ENCODE measurements at places on chromosomes 5 and 9. TPM values are rescaled to one million over a fixed set of nuclear protein-coding genes. Genes with fewer than 3 reads are reported as not detected.

DNA sequence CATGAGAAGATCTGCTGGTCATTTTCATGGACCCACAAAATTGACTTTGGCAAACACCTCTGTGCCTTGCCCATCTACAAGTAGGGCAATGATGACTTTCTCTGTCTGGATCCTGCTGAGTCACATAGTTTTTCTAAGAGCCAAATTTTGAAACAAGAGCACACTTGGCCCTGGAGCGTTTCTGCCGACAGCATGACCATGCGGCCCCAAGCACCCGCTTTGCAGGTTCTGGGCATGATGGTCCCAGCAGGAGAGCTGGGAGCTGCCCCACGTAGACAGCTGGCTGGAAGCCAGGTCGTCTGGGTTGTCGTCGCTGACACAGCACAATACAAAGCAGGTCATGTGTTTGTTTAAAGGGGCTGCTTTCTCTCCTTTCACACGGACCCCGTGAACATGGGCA is 159.8 kb downstream of the SYK start:
- no peak overlapping the region for H3K4me3 ChIP-seq
- no peak overlapping the region for H3K27ac ChIP-seq
- DNase-seq: no peak
- peaks cover 23% of the 10 kb centered on the region for H3K27me3 ChIP-seq
- no peaks in the 10 kb centered on the region for H3K36me3 ChIP-seq
- H3K4me1 ChIP-seq: peaks cover 2% of the 10 kb centered on the region

The RGS7BP gene
- not detected for total RNA-seq

DNA sequence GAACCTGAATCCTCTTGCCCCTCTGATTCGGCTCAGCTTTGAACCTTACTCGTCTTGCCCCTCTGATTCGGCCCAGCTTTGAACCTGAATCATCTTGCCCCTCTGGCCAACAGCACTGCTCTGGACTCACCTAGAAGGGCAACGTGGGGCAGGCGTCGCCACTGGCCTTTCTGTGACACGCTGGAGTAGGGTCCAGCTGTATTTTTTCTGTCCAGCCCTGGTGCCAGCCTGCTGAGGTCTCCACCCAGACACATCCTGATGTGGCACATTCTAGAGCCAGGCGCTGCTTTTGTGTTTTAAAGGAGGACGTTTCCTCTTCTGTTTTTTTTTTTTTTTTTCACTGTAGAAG is 15.2 kb upstream of the CPEB4 start:
- no peaks in the 10 kb centered on the region for H3K4me1 ChIP-seq
- no peaks in the 10 kb centered on the region for H3K36me3 ChIP-seq
- H3K27ac ChIP-seq: no peak overlapping the region
- no peak for DNase-seq

- DNase-seq: no peak
- no peaks in the 10 kb centered on the region for H3K4me1 ChIP-seq
- H3K4me3 ChIP-seq: no peak overlapping the region
- H3K27me3 ChIP-seq: no peaks in the 10 kb centered on the region
Measured at GRCh38 chr9:77965445-77966123, 66.0 kb downstream of the GNAQ start.

DNA sequence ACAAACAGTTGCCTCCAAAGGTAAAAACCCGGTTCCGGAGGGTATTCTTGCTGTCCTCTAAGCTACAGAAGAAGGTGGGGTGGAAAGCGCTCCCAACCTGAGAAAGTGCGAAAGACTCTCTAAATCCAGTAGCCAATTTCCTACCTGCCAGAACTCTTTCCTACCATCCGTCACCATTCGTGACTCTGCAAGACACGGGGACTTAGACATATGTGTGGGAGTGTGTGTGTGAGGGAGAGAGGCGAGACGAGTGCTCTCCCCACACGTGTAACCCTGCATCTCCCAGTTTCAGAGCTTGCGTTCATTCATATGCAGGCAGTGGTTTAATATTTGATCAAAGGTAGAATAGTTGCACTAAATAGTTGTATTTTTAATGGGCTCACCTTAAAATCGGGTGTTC is 473 bp upstream of the GABRA1 start:
- no peaks in the 10 kb centered on the region for H3K4me1 ChIP-seq
- H3K36me3 ChIP-seq: no peaks in the 10 kb centered on the region
- no peak for DNase-seq
- peaks cover 3% of the 10 kb centered on the region for H3K27me3 ChIP-seq
- H3K4me3 ChIP-seq: no peak overlapping the region
- H3K27ac ChIP-seq: no peak overlapping the region

The ALDH1A1 gene
- 0.95 TPM for total RNA-seq

The CMYA5 gene
- total RNA-seq: 0.26 TPM

The ECM2 gene
- not detected for total RNA-seq

The C5orf58 gene
- not detected for total RNA-seq

DNA sequence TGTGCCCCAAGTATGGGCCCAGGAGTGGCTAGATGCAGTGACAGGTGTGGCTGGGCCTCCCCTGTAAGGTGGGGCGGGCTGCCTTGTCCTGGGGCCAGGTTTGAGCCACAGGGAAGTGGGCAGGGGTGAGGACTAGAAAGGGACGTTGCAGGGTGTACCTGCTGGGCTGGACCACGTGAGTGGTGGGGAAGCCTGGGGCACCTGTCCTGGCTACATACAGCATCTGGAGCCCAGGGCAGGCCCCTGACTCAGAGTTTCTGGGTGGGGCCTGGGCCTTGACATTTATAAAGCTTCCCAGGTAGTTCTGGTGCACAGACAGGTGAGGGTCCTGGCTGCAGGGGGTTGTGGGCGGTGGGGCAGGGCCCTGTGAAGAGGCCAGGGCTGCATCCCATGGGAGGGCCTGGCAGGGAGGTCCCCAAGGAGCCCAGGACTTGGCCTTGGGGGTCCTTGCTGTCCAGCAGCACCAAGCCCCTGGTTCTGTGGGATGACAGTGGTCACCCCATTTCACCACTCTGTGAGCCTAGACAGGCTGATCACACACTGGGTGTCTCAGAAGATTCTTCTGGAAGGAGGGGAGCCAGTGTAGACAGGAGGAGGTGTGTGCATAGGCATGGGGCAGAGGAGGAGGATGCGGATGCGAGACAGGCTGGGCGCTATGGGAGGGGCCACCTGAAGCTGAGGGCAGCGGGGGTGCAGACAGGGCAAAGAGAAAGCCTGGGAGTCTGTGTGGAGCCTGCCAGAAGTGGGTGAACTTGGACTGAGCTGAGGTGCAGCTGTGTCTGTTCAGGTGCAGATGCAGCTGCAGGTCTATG is 94.0 kb downstream of the PHF2 start:
- no peaks in the 10 kb centered on the region for H3K4me1 ChIP-seq

DNA sequence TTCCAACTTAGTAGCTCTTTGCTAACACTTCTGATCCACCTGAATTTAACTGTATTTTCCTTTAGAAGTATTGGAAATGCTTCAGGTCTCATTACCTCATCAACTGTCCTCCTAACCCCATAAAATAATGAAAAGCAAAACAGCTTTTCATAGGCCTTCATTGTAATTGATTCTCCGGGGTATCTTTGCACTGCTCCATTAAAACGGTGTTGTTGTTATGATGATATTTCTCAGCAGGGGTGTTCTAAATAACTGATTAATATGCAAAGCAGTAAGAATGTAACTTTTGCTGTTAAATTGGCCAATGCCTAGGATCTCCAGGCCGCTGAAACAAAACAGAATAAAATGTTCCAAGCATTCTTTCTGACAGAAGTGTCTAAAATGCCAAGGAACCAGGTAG is 1983.2 kb downstream of the EFNA5 start:
- no peaks in the 10 kb centered on the region for H3K4me1 ChIP-seq
- H3K27me3 ChIP-seq: no peaks in the 10 kb centered on the region
- no peak for DNase-seq
- no peaks in the 10 kb centered on the region for H3K36me3 ChIP-seq
- no peak overlapping the region for H3K4me3 ChIP-seq

DNA sequence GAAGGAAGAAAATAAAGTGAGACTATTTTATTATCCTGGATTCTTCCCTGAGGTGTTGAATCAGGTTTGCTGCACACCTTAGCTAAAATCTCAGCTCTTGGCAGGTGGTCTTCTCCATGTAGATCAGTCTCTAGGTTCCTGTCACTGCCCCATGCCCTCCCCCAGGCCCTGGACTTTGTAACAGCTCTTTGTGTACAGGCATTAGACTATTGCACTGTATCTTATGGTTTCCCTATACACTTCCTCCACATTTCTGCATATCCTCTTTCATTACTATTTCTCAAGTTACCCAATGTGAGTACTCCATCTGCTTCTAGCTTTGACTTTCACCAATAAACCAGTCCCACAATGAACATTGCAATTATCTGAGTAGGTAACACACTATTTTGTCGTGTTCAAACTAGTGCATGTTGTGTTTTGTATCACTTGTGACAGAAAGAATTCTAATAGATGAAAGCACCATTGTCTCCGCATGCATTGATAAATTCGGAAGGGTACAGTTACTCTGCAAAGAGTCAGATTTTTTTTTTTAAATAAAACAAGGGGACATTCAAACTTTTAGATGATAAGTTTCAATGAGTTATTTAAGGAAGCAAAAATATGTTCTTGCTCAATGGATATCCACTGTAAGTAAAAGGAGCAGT is 1348.7 kb upstream of the C9orf72 start:
- no peak overlapping the region for H3K27ac ChIP-seq
- H3K27me3 ChIP-seq: no peaks in the 10 kb centered on the region
- H3K4me3 ChIP-seq: no peak overlapping the region
- no peak for DNase-seq

DNA sequence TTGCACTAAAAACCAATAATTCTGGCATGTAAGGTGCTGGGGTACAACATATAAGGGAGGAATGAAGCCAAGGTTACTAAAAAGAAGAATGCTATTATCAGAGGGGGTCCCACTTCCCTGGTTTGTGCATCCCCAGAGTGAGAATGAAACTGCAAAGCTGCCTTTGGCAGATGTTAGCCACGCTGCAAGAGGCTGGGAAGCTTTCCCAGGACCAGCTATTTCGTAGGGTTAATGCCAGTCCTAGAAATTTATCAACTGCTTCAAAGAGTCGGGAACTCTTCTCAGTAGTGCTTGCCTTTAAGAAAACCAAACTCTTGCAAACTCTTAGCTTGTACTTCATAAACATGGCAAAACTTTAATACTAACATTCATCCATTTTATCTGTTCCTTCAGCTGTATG is 87.5 kb upstream of the NR5A1 start:
- H3K27ac ChIP-seq: no peak overlapping the region
- H3K27me3 ChIP-seq: no peaks in the 10 kb centered on the region
- no peaks in the 10 kb centered on the region for H3K4me1 ChIP-seq
- H3K36me3 ChIP-seq: no peaks in the 10 kb centered on the region

The TMOD1 gene
- 1.3 TPM for total RNA-seq

DNA sequence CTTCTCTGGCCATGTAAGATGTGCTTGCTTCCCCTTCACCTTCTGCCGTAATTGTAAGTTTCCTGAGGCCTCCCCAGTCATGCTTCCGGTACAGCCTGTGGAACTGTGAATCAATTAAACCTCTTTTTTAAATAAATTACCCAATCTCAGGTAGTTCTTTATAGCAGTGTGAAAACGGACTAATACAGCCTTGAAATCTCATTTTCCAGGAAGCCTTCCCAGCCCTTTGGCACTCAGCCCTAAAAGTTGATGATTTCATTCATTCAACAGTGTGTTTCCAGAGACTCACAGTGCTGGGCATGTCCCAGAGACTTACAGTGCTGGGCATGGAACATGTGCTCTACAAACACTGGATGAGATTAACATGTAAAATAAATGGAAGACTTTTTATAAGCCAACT is 135.8 kb downstream of the DCP2 start:
- DNase-seq: no peak
- peaks cover 2% of the 10 kb centered on the region for H3K36me3 ChIP-seq
- no peaks in the 10 kb centered on the region for H3K27me3 ChIP-seq
- H3K27ac ChIP-seq: no peak overlapping the region
- H3K4me3 ChIP-seq: no peak overlapping the region

- H3K27ac ChIP-seq: no peak overlapping the region
- DNase-seq: no peak
- H3K27me3 ChIP-seq: no peaks in the 10 kb centered on the region
- H3K36me3 ChIP-seq: no peaks in the 10 kb centered on the region
Measured at GRCh38 chr9:115349542-115349941, 231.6 kb upstream of the TNC start.

The SPAAR gene
- total RNA-seq: not detected

The ADGRD2 gene
- not detected for total RNA-seq

The SH3TC2 gene
- not detected for total RNA-seq

The FAM200C gene
- 0.69 TPM for total RNA-seq

The TLR4 gene
- 0.14 TPM for total RNA-seq

The FOXD4L3 gene
- not detected for total RNA-seq

DNA sequence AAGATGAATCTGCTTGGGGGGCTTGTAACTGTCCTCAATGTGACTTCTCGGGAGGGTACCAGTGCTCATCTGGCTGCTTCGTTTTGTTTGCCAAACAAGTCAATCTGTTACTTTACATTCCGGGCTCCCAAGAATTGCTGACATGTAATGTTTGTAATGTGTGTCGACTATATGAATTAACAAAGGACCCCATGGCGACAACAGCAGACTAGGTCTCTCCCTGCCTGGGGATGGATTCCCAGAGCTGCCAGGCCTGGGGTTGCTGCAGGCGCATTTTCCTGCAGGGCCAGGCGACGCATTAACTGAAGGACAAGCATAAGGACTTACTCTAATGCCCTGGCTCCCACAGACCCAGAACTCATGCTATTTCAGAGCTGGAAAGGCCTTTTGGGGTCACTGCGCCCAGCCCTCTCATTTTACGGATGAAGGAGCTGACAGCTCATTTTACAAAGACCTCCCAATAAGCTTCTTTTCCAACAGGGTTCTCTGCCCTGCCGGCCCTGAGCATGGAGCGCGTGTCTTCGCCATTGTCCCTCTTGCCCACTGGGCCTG is 214.8 kb downstream of the TTLL11 start:
- no peaks in the 10 kb centered on the region for H3K36me3 ChIP-seq
- no peaks in the 10 kb centered on the region for H3K4me1 ChIP-seq
- H3K4me3 ChIP-seq: no peak overlapping the region

DNA sequence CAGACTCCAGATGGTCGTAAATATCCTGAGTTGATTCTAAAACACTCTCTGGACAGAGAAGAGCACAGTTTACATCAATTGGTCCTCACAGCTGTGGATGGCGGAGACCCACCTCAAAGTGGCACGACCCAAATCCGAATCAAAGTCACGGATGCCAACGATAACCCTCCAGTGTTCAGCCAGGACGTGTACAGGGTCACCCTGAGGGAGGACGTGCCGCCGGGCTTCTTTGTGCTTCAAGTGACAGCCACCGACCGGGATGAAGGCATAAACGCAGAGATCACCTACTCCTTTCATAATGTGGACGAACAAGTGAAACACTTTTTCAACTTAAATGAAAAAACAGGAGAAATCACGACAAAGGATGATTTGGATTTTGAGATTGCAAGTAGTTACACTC is 891 bp downstream of the PCDHGB2 start:
- H3K4me3 ChIP-seq: peak overlapping the region; percentile 58
- DNase-seq: no peak
- no peaks in the 10 kb centered on the region for H3K4me1 ChIP-seq
- H3K27me3 ChIP-seq: peaks cover 29% of the 10 kb centered on the region

GRCh38 chr9:68896486-68896885 is 117.4 kb downstream of the PRKACG start:
- H3K27me3 ChIP-seq: no peaks in the 10 kb centered on the region
- no peaks in the 10 kb centered on the region for H3K36me3 ChIP-seq
- peaks cover 21% of the 10 kb centered on the region for H3K4me1 ChIP-seq
- H3K4me3 ChIP-seq: no peak overlapping the region
- H3K27ac ChIP-seq: peak overlapping the region; percentile 56
